ENCODE measurements at places on chromosomes 16 and 17.

DNA sequence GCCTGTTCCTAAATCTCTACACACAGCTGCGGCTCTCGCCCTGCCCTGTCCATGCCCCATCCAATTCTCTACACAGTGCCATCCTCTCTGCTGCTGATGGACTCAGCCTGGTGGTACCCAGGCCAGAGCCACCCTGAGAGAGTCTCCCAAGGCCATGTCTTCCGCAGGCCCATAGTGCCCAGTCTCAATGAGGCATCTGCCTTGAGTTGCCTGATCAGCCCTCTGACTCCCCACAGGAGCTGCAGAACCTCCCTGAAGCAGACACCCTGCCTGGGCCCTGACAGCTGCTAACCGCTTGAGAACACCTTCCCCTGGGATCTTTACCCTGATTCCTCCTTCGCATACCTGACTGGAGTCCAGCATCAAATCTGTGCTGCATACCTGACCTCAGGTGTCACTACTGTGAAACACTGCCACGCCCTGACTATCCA is 13.3 kb downstream of the TSPOAP1 start:
- no peak for DNase-seq

- no peak for DNase-seq
Observed at GRCh38 chr17:61400066-61400716, 548 bp downstream of the TBX2 start.

GRCh38 chr17:48722201-48722907 is at the start of gene PRAC1:
Gene PRAC1, minus strand, starts transcription at chr17:48722518. Its CDS starts 126 bp downstream, at chr17:48722392.
- no peak for DNase-seq

GRCh38 chr17:42944211-42944610 is 20.0 kb downstream of the AARSD1 start:
- DNase-seq: no peak

GRCh38 chr16:85422632-85423550 is 190.2 kb upstream of the GSE1 start:
- DNase-seq: no peak

- no peak for DNase-seq
Observed at GRCh38 chr17:77613627-77614026, 344.9 kb upstream of the TNRC6C start.

DNA sequence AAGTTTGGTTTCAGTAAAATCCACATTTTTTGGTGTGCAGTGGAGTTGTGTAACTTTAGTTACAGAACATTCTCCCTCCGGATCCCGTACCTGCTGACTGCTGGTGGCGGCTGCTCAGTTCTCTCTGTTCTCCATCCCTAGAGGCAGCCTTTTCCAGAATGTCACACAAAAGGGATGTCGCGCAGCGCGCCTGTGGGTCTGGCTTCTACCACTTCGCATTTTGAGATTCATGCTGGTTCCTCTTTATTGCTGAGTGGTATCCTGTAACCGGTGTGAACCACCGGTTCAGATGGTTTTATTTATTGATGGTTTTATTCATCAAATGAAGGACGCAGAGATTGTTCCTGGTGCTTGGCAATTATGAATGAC is 981 bp upstream of the CEP131 start:
- no peak for DNase-seq

- no peak for DNase-seq
Observed at GRCh38 chr17:74180336-74180735, 23.1 kb upstream of the RPL38 start.

DNA sequence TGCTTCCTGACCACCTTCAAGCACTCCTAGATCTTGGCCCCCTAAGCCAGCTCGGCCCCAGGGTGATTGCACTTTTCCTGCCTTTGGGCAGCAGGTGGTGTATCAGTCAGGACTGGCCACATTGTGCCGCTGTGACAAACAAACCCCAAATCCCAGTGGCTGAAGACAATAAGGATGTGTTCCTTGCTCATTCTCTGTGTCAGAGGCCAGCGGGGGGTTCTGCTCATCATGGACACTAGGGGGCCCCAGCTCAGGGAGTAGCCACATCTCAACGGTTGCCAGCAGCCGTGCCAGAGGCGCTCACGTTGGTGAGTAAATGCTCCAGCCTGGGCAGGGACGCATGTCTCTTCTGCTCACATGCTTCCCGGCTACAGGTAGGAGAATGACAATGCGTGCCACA is 60.4 kb downstream of the ZDHHC7 start:
- DNase-seq: peak; percentile 69

- DNase-seq: no peak
Observed at GRCh38 chr16:82782715-82783251, 156.0 kb downstream of the CDH13 start.

DNA sequence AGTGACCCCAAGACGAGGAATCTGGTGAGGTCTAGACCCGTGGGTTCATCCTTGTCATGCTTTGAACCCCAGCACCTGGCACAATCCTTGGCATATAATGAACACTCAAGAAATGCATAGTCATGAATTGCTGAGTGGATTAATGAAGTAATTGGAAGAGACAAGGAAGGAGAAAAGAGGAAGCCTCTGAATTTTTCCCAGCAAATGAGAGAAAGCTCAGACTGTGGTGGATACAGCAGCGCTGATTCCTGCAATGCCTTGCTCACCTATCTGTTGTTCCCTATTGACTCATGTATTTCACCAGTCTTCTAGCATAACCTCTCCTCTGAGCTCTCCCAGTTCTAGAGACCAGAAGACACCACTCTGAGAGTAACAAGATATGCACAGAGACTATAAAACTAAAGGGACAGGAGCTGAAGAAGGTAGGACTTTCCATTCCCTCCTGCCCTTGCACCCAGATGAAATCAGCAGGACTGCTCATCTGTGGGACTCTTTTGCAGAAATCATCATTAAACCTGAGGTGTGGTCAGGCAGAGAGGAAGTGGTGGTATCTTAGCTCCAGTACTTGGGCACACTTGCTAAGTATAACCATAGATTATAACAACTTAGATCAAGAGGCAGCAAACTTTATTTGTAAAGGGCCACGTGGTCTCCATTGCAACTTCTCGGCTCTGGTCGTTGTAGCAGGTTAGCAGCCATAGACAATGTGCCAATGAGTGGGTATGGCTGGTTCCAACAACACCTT is 102.8 kb downstream of the MAF start:
- no peak for DNase-seq

GRCh38 chr17:41428591-41429291 is 4.4 kb upstream of the KRT37 start:
- no peak for DNase-seq

GRCh38 chr17:68613739-68614298 is 12.7 kb upstream of the FAM20A start:
- DNase-seq: peak; percentile 93

DNA sequence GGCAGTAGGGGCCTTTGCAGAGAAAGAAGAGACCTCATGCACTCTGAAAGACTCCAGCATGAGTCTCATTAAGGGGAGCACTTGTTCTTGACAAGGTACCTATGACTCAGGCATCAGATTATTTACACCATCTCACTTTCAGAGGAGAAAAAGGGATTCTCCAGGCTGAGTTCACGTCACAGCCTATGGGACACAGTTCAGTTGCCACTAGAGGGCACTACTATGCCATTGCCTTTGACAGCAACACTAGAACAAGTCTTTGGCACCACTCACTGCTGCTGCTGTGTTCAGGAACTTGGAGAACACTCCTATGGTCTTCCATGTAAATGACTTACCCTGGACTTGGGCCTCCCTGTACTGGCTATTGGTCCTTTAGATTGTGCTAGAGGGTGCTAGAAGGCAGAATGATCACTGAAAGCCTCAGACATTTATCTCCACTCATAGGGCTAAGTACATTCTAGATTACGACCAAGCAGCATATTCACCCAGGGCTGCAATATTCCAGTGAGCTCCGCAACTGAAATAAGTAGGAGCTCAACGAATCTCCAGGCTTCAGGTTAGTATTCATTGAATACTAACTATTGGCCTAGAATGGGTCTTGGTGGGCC is 225.1 kb upstream of the CA10 start:
- peak; percentile 65 for DNase-seq

GRCh38 chr16:79640513-79641360 is 40.2 kb upstream of the MAF start:
- no peak for DNase-seq

DNA sequence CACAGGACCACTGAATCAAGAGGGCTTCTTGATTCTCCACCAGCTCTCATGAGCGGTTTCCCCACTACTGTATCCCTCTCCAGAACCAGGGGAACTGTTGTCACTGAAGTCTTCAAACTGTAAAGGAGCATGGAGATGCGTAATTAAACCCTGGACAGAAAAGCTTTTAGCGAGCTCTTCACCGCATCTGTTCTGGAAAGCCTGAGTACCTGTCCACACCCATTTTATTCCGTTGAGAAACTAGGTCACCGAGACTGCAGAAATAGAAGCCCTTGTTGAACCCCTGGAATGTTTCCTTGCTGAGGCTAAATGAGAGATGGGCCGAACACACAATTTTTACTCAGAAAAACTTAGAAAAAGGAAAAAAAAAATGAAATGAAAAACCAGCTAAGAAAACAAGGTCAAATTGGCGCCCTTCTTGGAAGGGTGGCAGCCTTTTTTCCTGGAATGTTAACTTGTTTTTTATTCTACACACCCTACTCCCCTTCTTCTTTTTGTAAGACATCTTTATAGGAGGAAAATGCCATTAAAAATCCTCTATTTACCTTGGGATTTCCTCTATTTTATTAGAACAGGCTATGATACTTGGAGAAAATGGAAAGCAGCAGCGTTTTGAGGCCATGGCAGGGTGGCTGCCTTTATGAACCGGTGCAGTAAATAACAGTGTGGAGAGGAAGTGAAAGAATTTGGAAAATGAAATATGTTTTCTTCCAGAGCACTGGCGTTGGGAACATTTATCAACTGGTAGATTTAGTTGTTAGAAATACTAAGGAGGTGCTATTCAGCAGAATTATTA is 52.6 kb upstream of the CRISPLD2 start:
- DNase-seq: no peak

DNA sequence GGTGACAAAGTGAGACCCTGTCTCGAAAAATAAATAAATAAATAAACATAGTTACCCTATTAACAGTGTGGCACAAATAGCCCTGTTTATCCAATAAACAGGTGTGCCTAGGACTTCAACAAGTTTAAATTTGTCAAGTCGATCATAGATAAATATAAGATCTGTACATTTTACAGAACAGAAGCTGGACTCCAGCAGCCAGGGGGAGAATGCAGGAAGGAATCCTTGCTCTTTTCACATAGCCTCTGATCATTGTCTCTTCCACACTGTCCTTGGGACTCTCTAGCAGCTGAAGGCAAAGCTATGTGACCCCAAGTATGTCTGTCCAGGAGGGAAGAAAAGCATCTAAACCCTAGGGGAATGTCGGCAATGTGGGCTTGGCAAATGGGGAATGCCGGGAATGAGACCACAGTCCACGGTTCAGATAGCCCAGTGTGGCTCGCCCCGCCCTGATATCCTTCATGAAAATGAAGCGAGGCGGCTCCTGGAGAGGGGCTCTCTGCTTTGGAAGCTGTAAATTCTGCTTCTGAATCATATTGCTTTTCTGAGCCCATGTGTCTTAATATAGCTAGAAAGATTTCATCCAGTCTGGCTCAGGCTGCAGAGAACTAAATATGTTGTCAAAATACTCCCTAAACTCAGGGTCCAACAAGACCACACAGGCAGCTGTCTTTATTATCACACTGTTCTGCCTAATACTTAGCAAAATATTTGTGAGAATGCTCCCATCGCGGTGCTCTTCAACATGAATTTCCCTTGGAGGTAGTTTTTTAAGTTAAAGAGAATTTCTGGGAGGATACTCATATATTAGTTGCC is 24.9 kb upstream of the GRB2 start:
- no peak for DNase-seq

DNA sequence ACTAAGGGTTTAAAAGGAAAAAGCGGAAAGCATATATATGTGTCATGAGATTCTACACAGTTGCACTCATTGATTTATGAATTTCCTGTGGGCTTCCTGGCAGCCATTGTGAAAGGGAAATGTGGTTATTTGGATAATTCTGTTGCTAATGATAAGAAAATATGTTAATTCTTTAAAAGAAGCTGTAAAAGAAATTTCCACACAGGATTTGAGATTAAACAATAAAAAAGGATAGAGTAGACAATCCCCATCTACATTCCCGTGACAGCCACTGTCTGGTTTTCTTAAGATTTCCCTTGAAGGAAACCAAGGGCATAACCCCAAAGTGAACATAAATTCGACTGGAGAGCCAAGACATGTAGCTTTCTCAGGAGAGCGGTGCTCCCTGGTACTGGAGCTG is 397.5 kb downstream of the CPPED1 start:
- DNase-seq: no peak

DNA sequence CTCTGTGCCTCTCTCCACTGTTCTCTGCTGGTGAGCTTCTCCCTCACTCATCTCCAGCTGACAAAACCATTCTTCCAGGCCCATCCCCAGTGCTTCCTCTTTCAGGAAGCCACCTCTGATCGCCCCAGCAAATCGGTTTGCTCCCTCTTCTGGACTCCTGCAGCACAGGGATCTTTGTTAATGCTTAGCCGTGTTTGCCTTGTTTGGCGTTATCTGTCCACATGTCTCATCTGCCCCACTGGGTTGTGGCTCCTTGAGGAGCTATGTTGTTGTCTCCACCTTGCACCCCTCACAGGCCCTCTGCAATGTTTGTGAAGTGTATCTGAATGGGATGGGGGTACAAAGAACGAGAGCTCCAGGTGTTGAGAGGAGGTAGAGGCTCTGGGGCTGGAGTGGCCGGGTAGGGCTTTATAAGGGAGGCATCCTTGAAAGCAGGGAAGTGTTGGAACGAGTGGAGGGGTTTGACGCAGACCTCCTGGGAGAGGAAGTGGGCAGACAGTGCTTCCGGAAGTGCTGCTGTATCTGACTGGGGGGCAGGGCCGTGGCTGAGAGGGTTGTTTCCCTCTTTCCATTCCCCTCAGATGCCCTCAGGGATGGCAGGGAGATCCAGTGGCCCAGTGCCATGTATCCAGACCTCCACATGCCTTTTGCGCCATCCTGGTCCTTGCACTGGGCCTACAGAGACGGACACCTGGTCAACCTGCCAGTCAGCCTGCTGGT is 27.8 kb downstream of the CASKIN2 start:
- no peak for DNase-seq

DNA sequence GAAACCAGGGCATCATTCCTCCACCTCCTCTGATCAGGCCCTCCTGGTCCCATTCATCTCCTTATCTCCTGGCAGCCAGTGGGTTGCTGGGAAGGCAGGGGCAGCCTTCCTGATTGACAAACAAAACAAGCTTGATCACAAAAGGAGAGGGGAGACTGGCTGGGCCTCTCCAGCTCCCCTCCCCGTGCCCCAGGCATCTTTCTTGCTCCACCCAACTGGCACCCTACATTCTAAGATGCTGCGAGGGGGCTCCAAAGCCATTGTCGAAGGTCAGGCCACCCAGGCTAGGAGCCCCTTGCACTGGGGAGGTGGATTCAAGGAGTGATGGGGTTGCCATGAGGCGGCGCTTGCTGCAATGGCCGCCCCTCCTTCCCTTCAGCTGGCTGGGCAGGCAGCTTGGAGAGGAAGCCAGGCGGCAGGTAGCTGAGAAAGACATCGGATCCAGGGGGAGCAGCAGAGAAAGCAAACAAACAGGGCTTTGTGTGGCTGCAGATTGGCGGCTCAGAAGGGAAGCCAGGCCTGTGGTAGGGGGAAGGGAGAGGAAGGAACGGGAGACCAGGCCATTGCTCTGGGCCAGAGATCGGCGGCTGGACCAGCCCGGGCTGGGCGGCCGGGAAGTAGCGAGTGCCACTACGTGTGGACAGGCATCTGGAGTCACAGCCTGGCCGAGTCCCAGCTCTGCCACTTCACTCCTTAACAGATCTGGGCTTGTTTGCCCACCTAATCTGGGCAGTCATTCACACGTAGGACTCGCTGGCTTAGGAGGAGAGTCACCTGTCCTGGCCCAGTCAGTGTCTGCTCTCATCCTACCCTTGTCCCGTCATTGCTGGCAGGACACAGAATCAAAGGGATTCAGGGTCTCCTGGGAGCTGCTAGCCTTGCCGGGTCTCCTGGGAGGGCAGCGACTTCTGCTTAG is 12.3 kb downstream of the RAI1 start:
- no peak for DNase-seq

Data from RPMI8226 (cell line).